CD4-positive, alpha-beta T cell treated with Interleukin-4 for 4 hours (primary cell): ENCODE measurements at places on chromosomes 11 and 22.
A peak's percentile ranks its signal among the peaks of the same experiment; 100 is the strongest.

GRCh38 chr11:126722006-126722736 lies 278.4 kb downstream of the KIRREL3 start:
- no peak for DNase-seq

DNA sequence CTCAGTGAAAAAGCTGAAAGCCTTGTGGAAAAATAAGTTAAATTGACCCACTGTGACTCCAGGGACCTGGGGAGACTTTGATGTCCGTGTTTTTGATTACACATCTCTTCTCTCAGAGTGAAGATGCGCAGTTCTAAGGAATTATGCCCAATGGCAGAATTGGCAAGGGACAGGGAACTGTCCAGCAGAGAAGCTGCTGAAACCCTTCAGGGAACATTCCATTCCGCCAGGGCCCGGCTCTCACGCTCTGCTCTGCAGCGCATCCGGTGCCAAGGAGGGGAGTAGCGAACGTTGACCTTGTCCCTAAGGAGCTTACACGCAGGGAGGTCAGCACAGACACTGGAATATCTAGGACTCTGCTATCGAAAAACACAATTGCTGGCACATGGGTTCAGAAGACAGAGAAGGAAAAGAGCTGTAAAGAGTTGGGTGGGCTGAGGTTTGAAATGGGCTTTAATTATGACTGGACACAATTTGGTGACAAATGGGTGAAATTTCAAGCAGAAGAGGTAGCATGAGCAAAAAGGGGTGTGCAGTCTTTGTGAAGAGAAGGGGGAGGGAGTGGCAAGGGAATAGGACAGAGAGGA lies 64.5 kb upstream of the B3GAT1 start:
- no peak for DNase-seq

GRCh38 chr22:35317680-35318290 lies 18.1 kb downstream of the TOM1 start:
- no peak for DNase-seq

- DNase-seq: peak; percentile 27
These were observed 4.9 kb upstream of the TCN2 start for GRCh38 chr22:30602049-30602448.

GRCh38 chr22:23032658-23033057 lies 37.7 kb upstream of the GNAZ start:
- no peak for DNase-seq

DNA sequence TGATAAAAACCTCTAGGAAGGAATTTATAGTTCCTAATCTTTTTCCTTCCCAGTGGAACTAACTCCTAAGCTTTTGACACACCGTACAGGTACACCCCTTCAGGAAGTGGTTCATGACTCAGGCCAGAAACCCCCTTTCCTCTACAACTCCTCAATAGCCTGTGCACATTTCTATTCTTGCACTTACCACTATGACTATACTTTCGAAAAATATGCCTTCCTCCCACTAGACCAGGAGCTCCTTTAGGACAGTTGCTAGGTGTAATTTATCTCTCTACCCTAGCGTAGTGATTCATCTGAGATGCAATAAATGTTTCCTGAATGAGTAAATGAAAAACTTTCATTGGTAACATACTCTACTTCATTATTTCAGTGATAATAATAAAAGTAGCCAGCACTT lies 14.5 kb downstream of the MAP6 start:
- DNase-seq: no peak

DNA sequence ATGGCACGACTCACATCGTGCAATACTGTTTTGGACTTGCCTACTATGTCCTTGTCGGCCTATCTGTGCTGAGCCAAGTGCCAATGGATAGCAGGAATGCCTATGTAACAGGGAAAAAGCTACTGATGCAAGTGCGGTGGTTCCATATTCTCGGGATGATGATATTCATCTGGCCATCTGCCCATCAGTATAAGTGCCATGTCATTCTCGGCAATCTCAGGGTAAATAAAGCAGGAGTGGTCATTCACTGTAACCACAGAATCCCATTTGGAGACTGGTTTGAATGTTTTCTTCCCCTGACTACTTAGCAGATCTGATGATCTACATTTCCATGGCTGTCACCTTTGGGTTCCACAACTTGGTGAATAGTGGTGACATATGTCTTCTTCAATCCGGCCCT lies 20.1 kb downstream of the OOSP3 start:
- DNase-seq: no peak

GRCh38 chr11:125201525-125202141 lies 37.1 kb downstream of the PKNOX2 start:
- no peak for DNase-seq

- no peak for DNase-seq
These were observed 17.5 kb downstream of the CDC45 start for GRCh38 chr22:19497245-19497644.

- no peak for DNase-seq
These were observed 438.5 kb upstream of the LRRC4C start for GRCh38 chr11:41897991-41898390.

DNA sequence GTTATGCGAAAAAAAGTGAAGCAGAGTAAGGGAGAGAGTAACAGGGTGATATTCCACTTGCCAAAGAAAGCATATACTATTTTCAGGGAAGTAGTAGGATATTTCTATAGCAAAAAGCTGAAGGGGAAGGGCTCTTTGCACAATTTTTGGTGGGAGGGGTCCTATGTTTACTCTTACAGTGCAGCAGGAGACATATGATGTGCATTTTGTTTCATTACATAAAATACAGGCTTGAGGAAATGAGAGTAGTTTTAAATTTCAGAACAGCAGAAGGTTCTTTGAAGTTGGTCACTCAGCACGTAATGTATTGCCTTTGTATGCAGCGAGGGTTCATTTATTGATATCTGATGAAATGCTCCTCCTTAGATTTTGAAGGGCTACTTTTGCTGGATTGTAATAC lies 3.1 kb upstream of the PIK3IP1 start:
- no peak for DNase-seq

DNA sequence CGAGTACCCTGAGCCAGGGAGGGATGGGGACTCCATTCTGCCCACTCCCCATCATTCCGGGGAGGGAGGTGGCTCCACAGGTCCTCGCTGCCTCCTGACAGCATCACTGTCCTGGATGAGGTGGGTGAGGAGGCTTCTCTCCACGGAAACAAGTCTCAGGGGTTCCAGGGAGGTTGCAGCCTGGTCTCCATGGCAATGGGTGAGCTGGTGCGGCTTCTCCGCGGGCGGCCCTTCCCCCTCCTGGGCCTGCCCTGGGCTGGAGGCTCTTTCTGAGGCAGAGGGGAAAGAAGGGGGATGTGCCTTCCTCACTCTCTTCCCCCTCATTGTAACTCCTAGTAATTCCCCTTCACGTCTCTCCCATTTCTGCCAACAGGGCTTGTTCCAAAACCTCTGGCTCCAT lies 37.1 kb upstream of the PARVG start:
- DNase-seq: no peak

GRCh38 chr11:12810568-12810894 lies 136.3 kb downstream of the TEAD1 start:
- DNase-seq: no peak

DNA sequence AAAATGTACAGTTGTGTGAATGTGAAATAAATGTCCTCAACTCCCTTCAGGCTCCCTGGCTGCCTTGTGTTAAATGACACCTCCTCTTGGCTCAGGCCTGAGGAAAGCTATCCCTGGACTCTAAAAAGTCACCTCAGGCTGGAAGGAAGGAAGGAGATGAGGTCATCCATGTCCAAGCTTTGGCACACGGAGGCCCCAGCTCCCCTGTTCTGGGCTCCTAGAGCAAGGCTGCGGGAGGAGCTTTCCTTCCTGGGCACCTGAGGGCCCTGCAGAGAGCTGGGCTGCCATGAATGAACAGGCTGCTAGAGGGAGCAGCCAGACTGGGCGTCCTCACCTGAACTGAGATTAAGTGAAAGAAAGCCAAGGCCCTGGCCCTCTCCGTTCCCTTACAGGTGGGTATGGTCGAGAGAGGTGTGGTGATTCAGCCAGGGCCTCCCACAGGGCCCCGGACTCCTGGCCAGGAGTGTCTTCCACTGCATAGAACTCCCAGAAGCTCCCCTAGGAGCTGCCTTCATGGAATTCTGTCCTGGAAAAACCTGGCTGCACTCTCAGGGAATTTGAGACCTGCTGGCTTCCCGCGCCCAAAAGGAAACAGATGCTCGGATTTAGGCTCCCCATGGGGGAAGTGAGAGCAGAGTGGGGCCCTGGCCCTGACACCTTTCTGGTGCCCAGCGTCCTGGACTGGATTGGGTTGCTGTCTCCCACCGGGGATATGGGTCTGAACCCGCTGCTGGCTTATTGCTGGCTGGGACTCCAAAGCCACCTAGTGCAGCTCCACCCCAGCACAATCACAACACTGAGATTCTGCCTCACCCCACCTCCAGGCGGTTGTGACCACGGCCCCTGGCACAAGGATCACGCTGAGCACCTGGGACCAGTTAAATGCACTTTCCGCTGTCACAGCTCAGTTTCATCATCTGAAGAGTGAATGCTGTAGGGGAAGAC lies 22.2 kb downstream of the MYBPC3 start:
- no peak for DNase-seq

DNA sequence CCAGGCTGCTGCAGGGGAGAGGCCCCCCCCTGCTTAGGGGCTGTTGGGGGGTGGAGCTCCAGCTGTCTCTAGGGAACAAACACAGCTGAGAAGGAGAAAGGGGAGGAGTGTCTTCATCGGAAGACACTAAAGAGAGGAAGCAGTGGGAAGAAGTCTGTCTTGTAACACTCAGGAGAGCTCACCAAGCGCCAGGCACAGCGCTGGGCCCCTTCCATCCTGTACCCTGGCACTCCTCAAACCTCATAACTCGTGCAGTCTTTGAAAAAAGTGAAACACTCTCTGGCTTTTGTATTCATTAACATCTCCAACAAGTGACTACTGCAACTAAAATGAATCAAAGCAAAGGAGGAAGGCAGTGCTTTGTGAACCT lies 67.4 kb upstream of the PRDM11 start:
- DNase-seq: no peak

- DNase-seq: no peak
These were observed 51.5 kb upstream of the PHF21B start for GRCh38 chr22:45061332-45061731.

- no peak for DNase-seq
These were observed 222.5 kb upstream of the KIRREL3 start for GRCh38 chr11:127223026-127223425.

DNA sequence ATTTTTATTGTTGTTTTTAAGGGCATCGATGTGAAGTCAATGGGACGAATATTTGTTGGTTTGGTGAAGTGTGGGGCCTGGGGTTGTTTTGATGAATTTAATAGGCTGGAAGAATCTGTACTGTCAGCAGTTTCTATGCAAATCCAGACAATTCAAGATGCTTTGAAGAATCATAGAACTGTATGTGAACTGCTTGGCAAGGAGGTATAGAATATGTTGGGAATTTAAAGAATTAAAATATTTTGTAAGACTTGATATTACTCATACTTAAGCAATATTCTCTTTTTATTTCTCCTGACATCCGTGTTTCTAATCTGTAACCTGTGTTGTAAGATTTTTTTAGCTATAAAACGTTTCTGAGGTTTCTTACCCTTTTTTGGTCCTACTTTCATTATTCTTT lies 61.6 kb downstream of the DYNC2H1 start:
- DNase-seq: no peak

GRCh38 chr22:29684244-29684643 lies 35.6 kb upstream of the CABP7 start:
- DNase-seq: no peak

- DNase-seq: no peak
These were observed 74.4 kb downstream of the PPP2R1B start for GRCh38 chr11:111691741-111692140.

DNA sequence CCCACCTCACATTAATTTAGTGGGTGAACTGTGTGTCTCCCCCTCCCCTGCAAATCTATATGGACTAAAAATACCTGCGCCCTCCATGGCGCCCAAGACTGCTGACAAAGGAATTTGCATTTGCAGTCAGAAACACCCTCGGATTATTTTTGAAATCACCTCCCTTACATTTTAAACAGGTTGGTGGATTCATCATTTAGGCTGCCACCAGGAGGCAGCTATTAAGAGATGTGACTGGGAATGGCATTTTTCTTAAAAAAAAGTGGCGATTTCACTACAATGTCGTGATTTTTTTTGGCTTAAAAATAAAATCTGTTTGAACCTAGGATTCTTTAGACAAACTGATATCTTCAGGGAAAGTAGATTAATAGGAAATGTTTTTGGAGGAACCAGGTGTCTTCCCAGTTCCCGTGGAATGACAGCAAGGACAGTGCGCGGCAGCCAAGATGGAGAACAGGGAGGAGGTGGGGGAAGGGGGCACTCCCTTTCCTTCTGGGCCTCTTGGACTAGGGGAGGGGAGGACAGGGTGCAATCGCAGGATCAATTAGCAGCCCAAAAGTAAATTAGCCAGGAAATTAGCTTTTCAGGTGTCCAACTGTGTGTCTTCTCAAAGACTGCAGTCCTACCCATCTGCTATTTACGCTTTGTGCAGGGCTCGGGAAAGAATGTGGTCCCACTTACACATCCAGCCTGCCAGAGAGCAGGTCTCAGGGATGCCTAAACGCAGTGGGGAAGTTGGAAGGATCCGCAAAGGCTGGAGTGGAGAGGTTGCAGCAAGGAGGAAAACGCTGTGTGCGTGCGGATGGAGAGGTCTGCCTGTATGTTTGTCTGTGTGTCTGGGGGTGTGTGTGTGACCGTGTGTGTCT lies 496.4 kb downstream of the NTM start:
- DNase-seq: no peak

GRCh38 chr11:86592047-86592591 lies 80.3 kb downstream of the ME3 start:
- DNase-seq: no peak

DNA sequence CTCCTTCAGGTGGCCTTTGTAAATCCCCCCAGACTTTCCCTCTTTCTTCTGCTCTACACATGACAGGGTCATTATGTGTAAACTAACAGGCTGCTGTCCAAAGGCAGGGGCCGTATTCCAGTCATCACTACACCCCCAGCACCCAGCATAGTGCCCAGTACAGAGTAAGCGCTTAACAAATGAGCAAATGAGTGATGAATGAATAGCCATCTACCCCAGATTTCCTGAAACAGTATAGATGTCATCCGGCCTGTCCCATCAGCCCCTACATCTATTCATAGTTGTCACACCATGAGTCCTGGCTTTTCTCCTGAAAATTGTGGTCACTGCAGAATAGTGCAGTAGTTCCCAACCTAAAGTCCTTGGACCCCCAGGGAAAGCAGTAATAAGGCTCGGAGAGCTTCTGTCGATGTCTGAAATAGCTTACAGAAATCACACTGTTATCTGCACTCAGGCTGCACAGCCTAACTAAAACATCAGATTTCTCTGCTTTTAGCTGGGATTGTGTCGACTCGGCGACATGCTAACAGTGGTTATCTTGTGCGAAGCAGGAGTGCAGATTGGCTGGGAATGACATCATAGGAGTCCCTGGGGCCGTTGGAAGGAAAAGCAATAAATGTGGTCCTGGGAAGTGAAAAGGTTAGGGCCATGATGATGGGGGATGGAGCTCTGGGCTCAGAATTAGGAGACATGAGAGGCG lies 143.8 kb upstream of the NECTIN1 start:
- DNase-seq: no peak
